ENCODE measurements at places on chromosomes 12 and 14. TPM values are rescaled to one million over a fixed set of nuclear protein-coding genes. Genes with fewer than 3 reads are reported as not detected.

- no peaks in the 10 kb centered on the region for H3K27me3 ChIP-seq
- no peaks in the 10 kb centered on the region for H3K36me3 ChIP-seq
- no peak overlapping the region for H3K4me3 ChIP-seq
Observed at GRCh38 chr14:21049271-21049673, 7.1 kb downstream of the RNASE7 start.

GRCh38 chr14:70735043-70735442 is 74.3 kb downstream of the MAP3K9 start:
- H3K27me3 ChIP-seq, result no peaks in the 10 kb centered on the region
- H3K27ac ChIP-seq, result no peak overlapping the region
- H3K4me1 ChIP-seq, result no peaks in the 10 kb centered on the region
- H3K4me3 ChIP-seq, result no peak overlapping the region

DNA sequence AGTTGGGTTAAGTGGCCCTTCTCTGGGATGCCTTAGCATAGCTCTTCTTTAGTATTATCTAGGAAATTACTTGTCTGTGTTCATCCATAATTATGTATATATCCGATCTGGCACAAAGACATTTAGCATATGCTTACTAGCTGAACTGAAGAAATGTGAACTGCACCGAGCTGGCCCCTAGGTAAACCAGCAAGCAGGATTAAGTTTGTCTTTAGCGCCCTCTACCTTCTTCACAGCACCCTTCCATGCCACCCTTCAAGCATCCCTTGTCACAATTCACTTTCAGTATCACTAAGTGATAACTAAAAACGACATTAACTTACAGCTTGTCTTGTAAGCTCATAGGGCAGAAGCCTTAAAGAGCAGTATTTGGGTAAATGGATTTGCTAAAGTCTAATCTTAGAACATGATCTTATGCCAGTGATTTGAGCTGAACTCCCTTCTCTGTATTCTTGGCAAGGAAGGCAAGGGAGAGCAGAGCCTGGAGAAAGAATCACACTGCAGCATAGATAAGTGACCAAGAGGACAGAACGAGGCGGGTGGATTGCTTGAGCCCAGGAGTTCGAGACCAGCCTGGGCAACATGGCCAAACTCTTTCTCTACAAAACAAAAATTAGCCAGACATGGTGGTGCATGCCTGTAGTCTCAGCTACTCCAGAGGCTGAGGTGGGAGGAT is 2.6 kb upstream of the HAL start:
- DNase-seq, result no peak
- H3K27me3 ChIP-seq, result no peaks in the 10 kb centered on the region
- H3K36me3 ChIP-seq, result no peaks in the 10 kb centered on the region
- H3K4me3 ChIP-seq, result no peak overlapping the region
- H3K4me1 ChIP-seq, result no peaks in the 10 kb centered on the region

The RAB2B gene
- 8.9 TPM for total RNA-seq

The LRRIQ1 gene
- total RNA-seq, result not detected

Measured in gastrocnemius medialis (tissue), 4 donors.